ENCODE measurements at places on chromosomes 3 and 15.

- no peak for DNase-seq
These were observed 9.8 kb upstream of the OR5K4 start for GRCh38 chr3:98343647-98344507.

DNA sequence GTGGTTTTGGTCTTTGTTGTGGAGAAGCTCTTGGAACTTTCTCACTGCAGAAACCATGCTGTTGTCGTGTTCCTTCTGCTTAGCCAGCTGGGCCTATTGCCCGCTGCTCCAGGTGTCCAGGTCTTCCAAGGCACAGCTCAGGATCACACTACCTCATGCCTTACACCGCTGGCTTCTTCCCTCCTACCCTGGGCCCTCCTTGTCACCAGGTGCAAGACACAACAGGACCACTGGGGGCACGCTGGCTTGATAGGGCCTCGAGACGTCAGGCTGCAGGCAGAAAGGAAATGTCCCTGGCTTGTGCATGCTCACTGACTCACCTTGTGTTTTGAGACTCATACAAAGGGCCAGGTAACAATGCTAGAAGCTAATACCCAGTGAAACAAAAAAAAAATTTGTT, 32.3 kb downstream of the PAQR9 start:
- DNase-seq: no peak

GRCh38 chr15:61780278-61780980, 279.8 kb downstream of the VPS13C start:
- no peak for DNase-seq

DNA sequence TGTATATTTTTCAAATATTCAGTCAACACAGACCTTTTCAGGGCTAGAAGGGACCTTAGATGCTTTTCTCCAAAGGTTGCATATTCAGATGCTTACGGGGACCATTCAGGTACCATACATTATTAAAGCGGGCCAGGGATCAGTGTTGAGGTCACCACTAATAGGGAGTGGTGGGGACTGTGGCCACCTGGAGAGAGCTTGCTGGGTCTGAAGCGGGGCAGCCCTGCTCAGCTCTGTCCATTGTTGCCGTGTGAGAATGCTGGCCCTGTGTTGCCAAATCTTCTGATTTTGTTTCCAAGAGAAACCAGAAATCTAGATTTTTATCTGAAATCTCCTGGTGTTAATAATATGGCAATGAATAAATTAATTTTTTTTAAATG, 23.7 kb downstream of the ABHD2 start:
- no peak for DNase-seq

DNA sequence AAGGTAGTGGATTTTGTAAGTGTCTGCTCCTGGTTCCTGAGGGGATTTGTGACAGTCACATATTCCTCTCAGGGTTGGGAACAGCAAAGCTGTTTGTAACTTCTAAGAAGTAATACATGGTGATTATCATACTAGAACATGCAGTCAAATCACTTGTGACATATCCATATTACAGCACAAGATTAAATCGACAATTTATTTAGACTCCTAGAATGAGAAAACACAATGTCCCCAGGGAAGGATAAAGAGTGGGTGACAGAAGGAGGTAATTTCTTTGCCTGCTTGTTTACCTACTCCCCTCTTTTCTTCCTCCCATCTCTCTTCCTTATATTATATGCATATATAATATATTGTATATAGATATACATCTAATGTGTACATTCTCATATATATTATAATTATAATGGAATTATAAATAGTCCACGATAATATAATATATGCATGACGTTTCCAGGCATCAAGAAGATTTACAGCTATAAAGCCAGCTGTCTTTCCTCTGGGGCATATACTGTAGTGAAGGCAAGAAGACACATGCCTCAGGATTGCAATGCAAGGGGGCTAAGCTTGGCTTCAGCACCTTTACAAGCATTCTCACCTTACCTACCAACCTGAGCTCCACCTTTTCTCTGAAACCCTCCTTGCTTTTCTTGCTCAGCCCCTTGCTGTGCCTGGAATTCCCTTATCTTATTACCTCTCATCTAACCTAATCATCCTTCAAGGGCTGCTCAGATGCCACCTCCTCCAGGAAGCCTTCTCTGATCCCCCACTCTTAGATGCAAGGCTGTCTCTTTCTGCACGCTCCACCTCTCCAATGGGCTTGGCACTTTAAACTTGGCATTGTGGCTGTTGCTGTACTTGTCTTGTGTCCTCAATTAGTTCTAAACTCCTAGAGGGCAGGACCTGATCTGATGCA, 73.1 kb upstream of the PIAS1 start:
- no peak for DNase-seq

DNA sequence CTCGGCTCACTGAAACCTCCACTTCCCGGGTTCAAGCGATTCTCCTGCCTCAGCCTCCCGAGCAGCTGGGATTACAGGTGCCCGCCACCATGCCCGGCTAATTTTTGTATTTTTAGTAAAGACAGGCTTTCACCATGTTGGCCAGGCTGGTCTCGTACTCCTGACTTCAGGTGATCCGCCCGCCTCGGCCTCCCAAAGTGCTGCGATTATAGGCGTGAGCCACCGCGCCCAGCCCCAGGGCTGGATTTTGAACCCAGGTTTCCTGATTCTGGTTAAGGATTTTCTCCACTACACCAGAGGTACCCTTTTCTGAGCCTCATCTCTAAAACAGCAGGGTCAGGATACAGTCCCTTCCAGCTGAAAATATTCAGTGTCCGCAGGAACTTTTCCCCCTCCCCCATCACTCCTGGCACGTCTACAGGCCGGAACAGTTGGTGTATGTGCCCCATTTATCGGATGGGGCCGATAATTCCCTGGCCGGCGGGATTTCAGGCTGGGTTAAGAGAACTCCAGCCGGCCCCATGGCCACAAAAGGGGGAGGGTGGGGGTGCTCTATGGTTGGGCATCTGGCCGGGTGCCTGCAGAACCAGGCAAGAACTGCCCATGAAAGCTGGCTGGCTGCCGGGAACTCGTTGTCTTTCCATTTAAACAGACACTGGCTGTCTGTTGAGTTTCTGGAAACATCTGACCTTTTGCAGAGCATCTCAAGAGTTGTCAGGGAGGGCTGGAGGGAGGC, 26.8 kb upstream of the SEMA4B start:
- no peak for DNase-seq

DNA sequence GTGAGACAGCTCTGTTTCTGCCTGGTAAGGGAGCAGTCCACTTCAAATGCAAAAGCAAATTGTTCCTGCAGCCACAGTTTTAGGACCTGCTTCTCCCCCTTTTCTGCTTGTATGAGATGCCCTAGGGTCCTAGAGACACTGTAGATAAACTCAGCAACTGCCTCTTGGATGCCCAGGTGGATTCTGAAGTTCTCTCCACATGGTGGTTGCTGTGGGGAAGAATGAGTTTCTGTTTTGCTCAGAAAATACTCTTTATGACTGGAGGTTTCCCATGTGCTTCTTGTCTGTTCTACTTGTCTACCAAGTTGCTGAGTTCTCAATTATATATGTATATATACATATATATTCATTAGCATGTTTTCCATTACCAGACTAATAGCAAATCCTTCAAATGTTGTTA, 5.6 kb upstream of the ZNF80 start:
- no peak for DNase-seq

DNA sequence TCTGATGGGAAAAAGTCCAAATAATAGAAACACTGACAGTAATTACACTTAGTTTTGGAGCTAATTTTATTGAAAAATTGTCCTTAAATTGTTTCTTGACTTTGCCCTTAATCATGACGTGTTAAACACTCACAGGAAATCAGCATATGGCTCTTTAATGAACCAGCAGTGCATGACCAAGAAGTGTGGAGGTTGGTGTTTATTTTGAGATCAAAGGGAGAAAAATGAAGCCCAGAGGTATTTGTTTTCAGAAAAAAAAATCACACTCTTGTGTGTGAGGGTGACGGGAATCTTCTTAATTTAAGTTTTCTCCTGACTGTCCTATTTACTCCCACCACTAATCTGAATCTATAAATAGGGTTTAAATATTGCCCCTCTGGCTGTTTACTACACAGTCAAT, 28.8 kb upstream of the SYNM start:
- DNase-seq: no peak

- no peak for DNase-seq
These were observed 272.4 kb downstream of the TIGIT start for GRCh38 chr3:114566162-114566755.

GRCh38 chr3:99384596-99384995, 253.8 kb upstream of the COL8A1 start:
- DNase-seq: no peak

DNA sequence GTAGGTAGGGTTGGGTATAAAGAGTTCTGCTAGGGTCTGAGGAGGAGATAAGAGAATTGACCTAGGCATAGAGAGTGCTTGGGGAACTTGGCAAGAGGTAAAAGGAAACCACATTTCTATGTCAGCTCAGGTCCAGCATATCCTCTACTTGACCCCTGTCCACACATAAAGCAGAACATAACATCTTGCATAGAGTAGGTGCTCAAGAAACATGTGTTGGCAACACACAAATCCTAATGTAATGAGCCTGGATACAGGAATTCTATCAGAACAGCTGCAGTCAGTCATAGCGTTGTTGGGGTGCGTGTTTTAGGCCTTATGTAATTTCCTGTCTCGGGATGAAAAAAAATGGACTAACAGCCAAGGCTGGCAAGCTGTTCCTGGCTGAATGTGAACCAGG, 35.0 kb upstream of the PLCL2 start:
- no peak for DNase-seq

DNA sequence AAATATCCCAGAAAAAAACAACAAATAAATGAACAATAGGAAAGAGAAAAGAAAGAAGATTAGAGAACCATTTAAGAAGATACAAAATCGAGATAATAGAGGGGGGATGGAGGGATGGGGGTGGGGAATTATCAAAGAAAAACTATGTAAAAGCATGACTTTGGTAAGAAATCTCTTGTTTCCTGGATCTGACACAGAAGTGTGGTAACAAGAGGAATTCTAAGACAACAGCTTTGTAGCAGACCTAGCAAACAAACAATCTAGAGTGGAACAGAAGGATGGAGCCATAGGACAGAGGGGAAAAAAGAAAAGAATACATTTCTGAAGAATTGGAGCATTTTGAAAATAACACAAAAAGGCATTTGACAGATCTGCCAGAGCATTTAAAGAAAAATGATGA, 49.3 kb upstream of the HEG1 start:
- no peak for DNase-seq

DNA sequence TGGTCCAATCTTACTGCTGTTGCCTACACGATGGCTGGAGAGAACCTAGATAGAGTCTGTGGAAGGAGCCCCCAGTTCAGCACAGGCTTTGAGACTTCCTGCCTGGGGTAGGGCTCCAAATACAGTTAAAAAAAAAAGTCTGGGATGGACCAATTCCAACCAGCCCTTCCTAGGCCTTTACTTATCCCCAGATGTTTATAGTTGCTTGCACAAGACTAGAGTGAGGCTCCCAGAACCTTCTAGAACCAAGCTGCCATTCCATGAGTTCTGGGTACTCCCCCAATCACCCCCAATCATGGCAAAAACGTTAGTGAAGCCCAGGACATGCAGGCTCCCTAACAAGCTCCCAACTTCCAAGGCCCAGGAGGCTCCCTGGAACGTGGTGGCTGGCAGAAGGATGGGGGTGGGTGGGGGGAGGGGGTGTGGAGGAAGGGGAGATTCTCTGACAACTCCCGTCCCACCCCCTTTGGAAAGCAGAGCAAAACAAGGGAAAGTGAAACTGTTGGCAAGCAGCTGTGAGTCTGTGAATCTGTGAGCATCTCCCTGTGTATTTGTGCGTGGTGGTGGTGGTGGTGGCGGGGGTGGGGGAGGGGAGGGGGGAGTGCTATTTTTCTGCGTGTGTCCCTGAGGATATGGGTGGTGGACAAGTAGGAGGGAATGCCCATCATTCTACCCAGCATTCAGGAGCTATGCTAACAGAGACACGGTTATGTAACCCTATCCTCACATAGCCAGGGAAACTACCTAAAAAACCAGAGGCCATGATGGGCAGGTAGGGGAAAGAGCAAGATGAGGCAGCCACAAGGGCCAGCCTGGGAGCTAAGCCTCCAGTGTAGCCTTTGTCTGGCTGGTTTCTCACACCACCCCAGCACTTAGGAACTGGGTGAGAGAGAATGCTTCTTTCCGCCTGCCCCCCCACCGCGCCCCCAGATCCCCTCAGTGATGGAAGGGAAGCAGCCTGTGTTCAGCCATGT, 2.0 kb downstream of the MST1R start:
- no peak for DNase-seq

- no peak for DNase-seq
These were observed 643.4 kb upstream of the ARPP21 start for GRCh38 chr3:34995796-34996430.

- no peak for DNase-seq
These were observed 115.4 kb upstream of the GADL1 start for GRCh38 chr3:31009881-31010280.

DNA sequence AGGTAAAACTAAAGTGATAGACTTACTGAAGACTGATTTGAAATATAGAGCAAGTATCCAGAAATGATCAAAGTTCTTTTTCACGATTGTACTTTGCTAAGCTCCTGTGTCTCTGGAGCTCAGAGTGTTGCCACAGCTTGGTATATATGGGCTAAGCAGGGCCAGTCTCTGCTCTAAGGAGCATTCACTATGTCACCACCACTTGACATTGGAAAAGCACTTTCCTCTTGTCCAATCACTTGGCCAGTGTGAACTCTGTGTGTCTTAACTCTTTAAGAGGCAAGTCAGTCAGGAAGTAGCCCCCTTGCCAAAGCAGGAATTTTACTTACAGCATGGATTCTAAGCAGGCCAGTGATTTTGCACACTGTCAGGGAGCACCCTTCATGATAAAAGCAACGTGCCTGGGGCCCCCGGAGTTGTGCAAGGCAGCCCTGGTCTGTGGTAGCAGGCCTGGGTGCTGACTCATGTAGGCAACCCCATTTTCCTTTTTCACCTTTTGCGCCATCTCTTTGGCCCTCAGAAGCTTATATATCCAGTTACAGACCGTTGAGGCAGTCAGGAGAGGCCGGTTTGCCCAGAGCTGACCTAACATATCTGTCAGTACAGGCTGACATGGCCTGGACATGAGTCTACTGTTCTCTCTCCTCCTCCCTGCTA, 73.0 kb downstream of the HCN4 start:
- DNase-seq: no peak

DNA sequence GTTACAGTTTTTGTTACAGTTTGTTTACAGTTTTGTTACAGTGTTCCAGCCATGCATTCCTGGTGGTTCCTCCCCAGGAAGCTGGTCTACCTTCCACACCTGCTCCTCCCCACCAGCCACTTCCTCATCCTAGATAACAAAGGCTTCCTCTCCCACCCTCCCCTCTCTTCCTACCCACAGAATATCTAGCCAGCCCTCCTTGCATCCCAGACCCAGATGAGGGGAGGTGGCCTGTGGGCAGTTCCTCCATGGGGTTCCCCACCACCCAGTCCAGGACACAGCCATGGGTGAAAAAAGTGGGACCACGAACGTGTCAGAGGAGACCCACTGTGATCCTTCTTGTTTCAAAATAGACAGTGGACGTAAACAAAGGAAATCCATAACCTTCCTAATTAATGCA, 122.8 kb upstream of the ABHD17C start:
- no peak for DNase-seq

DNA sequence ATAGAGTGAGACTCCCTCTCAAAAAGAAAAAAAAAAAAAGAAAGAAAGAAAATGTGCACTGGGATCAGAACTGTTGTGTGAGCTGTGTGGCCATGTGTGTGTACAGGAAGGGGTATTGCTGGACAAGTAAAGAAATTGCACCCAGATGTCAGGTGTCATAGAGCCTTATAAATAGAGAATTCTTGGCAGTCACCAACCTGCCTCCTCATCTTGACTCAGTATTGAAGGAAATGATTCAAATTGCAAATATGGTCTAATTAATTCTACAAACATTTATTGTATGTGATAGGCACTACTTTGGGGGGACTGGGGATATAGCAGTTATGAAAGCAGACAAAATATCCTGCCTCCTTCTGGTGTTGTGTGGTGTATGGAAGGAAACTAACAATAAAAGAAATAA, 243.8 kb upstream of the TTC14 start:
- no peak for DNase-seq
